ENCODE measurements at places on chromosomes 6 and 20.

GRCh38 chr6:136137739-136138402 is 112.2 kb downstream of the MTFR2 start:
- DNase-seq = no peak

DNA sequence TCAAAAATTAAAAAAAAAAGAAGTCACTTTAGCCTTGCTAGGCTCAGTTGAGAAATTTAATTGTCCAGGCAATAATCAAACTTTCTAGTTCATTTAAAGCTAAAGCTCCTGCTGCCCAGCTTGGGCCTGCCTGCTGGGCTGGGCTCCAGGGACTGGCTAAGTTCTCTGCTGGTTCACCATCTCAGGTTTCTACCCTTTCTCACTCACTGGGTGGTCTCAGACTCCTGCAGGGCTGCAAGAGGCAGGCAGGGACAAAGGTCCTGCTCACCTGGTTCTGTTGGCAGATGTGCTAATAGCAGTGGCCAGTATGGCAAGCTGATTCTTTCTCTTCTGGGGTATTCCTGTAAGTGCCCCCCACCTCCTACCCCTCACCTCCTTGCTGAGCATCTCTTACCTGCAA is 21.2 kb upstream of the RTF2 start:
- no peak for DNase-seq

DNA sequence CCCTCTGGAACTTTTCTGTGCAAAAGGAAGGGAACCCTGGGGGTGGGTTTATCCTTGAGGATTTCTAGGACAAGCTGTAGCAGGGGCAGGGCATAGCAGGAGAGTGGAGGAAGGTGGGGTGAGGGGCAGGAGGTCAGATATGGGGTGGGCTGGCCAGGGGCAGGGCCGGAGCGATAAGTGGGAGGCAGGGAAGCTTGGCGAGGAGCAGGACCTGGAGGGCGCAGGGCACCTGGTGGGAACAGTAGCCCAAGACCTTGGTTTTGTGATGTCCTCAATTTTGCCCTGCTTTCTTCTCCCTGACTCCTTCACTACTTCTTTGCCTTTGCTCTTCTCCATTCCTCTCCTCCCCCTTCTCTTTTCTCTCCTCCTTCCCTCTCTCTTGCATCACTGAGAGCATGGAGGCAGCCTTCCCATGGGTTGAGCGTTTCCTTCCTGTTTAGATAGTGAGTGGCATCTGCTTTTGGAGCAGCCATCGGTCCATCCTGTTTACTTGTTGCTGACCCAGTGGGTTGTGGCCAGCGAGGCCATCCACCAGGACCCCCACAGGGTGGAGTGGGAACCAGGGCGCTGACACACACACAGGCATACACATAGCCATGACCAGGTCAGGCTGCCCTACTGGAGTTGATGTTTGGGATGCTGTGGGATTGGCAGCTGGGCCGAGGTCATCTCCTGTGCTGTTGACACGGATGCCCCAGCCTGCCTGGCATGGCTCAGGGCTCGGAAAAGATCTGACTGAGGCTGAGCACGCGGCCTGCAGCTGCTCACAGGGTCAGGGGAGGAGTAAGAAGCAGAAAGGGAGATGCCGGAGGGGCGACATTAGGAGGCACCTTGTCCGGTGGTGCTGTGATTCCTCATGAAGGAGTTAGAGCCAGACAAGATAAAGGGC is 121.0 kb upstream of the RNF24 start:
- no peak for DNase-seq

- DNase-seq = no peak
These were observed 57.1 kb downstream of the PSMG4 start for GRCh38 chr6:3315841-3316240.

- no peak for DNase-seq
These were observed 63.0 kb upstream of the MYL9 start for GRCh38 chr20:36478137-36478905.

- no peak for DNase-seq
These were observed 162.8 kb downstream of the SYNE1 start for GRCh38 chr6:152474354-152474753.

DNA sequence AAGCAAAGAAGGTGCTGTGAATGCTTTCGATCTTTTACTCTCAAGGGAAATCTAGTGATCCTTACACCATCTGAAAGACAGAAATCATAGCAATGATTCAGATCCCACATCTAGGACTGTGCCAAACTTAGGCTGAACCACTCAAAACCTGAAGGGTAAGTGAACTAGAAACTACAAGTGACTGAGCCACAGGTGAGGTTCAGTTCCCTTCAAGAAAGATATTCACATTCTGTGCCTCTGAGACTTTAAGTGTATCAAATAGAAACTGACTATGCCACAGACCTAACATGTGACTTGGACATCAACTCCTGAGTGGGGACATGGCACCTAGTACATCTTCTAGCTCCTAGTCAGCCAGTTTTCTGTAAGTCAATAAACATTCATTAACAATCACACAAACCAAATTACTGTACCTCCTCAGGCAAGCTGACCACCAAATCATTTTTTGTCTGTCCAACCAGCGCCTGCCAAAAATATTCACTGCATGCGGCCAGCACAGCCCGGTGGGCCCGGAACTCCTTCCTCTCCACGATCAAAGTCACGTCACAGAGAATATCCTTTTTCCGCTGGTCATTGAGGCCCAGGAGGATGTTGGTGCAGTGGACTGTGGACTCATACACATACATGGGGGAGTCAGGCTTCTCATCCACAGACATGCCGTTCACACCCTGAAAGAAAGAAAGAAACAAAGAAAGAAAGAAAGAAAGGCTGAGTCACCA is 114.1 kb downstream of the GJA10 start:
- no peak for DNase-seq

- no peak for DNase-seq
These were observed 7.9 kb upstream of the FAM210B start for GRCh38 chr20:56350842-56351241.

DNA sequence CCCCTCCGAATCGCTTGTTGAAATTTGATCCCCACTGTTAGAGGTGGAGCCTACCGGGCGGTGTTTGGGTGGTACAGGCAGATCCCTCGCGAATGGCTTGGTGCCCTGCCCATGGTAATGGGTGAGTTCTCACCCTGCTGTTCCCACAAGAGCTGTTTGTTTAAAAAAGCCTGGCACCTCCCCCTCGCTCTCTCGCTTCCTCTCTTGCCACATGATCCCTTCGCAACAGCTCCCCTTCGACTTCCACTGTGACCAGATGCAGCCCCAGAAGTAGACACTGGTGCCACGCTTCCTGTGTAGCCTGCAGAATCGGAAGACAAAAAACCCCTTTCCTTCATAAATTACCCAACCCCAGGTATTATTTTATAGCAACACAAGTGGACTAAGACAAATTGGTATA is 292.2 kb upstream of the QKI start:
- no peak for DNase-seq

DNA sequence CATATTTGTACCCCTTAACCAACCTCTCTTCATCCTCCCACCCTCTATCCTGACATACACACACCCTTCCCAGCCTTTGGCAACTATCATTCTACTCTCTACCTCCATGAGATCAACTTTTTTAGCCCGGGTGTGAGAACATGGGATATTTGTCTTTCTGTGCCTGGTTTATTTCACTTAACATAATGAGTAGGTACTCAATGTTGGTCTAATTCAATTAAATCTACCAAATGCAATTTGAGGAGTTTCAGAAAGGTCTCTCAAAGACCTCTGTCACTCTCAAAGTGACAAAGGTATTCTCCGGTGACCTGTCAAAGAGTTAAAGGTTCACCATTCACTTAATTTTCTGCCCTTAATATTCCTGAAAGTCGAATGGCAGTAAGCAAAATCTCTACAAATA is 87.7 kb downstream of the ME1 start:
- DNase-seq = no peak

GRCh38 chr20:52432740-52433139 is 241.2 kb upstream of the ZFP64 start:
- DNase-seq = no peak

DNA sequence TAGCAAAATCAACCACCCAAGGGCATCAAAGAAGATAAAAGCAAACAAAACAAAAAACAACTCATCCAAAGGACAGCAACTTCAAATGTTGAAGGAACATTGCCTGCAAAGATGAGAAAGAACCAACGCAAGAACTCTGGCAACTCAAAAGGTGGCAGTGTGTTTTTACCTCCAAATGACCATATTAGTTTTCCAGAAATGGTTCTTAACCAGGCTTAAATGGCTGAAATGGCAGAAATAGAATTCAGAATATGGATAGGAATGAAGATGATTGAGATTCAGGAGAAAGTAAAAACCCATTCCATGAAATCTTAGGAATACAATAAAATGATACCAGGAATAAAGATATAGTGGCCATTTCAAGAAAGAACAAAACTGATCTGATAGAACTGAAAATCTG is 9.8 kb upstream of the PI3 start:
- DNase-seq = no peak

GRCh38 chr6:130381459-130382380 is 15.9 kb downstream of the TMEM200A start:
- DNase-seq = no peak

- peak; percentile 14 for DNase-seq
These were observed 36.4 kb downstream of the HLA-DPB1 start for GRCh38 chr6:33112148-33112547.

DNA sequence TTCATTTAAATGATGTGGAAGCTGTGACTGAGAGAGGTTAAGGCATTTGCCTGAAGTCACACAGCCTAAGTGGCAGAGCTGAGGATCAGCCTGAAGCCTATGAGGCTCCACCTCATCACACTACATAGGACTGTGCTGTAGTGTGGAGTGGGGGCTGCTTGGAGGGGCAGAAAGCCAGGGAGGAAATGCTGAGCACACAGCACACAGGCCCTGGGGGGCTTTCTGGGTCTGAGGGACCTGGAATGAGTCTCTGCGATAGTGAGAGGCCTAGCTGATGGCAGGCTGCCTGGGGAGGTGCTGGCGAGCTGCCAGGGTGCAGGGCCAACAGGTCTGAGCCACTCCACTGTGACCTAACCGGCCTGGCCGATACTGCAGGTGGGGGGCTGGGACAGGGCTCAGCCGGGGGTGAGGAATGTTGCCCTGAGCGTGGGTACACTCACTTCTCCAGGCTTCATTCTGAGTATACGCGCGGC is 2.2 kb upstream of the ARHGAP40 start:
- DNase-seq = no peak

- no peak for DNase-seq
These were observed 102.6 kb downstream of the SNAP25 start for GRCh38 chr20:10321138-10321717.

DNA sequence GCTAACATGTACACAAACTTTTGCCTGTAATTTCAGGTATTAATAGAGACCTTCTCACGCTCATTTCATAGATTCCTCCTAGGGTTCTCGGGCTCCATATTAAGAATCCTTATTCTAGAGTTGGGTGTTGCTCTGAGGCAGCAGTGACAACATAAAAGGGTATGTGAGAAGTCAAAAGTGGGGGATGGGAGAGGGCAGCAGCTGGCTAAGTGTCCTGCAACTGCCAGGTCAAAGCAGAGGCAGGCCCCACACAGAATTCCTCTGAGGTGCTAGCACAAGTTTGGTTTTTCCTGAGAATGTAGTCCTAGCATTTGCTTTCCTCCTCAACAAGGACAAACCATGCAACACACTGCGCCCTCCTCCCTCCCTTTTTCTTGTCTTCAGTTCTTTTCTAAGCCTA is 4.6 kb downstream of the NSFL1C start:
- DNase-seq = no peak

GRCh38 chr6:16154904-16155303 is 26.0 kb downstream of the MYLIP start:
- DNase-seq = no peak

Data from NCI-H1930 (cell line).